Right renal pelvis (tissue), 4 donors: ENCODE measurements at places on chromosomes 11 and 22. TPM values are rescaled to one million over a fixed set of nuclear protein-coding genes. Genes with fewer than 3 reads are reported as not detected.

GRCh38 chr22:43160497-43161126, 9.3 kb downstream of the TSPO start:
- DNase-seq, result no peak

The MUC5AC gene
- not detected for polyA plus RNA-seq

DNA sequence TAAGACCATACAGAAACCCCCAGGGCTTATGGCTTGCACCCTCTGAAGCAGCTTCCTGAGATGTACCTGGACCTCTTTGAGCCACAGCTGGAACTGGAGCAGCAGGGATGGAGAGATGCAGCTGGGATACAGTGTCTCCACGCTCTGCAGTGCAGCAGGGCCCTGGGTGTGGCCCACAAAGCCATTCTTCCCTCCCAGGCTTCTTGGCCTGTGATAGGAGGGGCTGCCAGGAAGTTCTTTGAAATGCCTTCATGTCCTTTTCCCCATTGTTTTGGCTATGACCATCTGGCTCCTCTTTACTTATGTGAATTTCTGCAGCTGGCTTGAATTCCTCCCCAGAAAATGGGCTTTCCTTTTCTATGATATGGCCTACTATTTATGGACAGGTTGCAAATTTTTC, 37.1 kb upstream of the RAB38 start:
- DNase-seq, result no peak

- DNase-seq, result no peak
Observed at GRCh38 chr22:47163856-47164513, 401.5 kb downstream of the TBC1D22A start.

DNA sequence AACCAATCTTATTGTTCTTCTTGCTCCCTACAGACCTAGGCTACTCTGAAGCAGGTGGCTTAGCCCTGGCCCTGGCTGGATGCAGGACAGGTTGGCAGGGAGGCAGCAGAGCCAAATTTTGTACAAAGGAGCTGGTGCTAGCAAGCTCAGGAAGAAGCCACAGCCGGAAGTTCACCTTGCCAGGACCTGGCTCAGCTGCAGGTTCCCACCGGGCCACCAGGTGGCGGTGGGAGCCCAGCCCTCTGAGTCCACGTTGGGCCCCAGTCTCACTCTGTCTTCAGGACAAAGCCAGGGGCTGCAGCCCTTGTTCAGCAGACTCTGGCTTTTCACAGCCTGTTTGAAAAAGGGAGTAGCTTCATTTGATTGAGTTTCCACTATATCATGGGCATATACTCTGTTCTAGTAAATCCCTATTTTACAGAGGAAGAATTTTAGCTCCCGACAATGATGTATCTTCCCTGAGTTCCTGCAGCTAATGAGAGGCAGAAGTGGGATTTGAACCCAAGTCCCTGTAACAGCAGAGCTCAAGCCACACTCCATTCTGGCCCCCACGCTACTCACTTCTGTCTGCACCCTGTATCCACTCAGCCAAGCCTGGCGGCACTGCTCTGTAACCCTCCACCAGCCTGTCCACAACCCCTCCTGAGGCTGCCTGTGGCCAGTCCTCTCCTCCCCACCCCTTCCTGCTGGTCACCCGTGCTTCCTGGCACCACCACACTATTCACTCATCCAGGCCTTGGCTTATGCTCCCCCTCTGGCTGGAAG, 3.3 kb downstream of the TKFC start:
- peak; percentile 61 for DNase-seq

The OR8G1 gene
- not detected for polyA plus RNA-seq

DNA sequence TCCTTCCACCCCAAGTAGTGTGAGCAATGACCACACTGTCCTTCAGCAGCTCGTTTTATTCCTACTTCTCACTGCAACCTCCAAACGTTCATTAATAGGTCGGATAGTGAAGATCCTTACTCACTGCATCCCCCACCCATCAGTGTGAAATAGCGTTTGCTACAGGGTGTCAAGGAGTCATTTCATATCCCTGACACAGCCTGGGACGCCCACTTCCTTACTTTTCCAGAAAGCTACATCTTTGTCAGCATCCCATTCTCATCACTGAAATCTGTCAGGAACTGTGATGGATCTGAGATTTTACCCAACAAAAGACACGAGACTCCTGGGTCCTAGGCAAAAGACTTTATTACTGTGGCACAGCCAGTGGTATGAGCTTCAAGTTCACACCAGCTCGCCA, 592.4 kb downstream of the NTM start:
- DNase-seq, result no peak

The PARVG gene
- 2.2 TPM for polyA plus RNA-seq

GRCh38 chr11:45082744-45083543, 63.5 kb upstream of the PRDM11 start:
- DNase-seq, result no peak

- no peak for DNase-seq
Observed at GRCh38 chr11:126474220-126474619, 118.7 kb downstream of the ST3GAL4 start.

DNA sequence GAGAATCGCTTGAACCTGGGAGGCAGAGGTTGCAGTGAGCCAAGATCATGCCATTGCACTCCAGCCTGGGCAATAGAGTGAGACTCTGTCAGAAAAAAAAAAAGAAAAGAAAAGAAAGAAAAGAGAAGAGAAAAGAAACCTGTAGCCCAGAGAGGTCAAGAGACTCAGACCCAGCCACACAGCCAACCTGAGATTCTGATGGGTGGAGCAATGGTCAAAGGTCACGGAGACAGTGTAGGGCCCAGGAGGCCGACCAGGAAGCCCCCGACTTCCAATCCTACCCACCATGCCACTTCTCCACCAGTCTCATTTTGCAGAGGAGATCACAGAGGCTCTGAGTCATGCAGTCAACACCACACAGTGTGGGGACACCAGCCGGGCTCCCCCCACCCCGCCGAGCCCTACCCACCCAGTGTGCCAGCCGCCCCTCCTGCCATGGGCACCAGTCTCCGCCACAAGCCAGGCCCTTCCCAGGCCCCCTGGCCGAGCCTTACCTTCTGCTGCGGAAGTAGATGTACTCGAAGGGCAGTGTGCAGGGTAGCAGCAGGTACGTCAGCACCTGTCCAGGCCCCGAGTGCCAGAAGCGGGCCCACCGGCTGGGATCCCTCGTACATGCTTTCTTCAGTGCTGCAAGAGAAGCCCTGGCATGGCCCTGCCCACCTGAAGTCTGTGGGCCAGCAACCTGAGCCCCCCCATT, 7.9 kb downstream of the PNPLA5 start:
- no peak for DNase-seq

The SPON1 gene
- polyA plus RNA-seq, result 73.8 TPM

- DNase-seq, result no peak
Observed at GRCh38 chr11:15651816-15652215, 537.1 kb downstream of the INSC start.

DNA sequence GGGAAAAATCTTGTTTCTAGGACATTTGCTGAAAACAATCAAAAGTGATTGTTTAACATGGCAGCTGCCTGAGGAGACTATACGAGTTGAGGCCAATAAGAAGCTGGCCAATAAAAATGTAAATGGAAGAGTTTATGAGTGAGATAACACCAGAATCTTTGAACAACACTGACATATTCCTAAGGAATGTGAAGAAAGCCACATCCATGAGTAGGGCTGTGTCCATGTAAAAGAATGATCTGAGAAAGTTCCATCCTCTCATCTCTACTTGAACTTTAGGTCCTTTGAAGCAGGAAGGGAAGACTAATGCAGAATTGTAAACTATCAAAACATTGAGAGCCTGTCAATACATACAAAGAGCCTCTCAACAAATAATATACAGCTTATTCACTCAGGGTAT, 6.9 kb upstream of the CHORDC1 start:
- DNase-seq, result no peak

DNA sequence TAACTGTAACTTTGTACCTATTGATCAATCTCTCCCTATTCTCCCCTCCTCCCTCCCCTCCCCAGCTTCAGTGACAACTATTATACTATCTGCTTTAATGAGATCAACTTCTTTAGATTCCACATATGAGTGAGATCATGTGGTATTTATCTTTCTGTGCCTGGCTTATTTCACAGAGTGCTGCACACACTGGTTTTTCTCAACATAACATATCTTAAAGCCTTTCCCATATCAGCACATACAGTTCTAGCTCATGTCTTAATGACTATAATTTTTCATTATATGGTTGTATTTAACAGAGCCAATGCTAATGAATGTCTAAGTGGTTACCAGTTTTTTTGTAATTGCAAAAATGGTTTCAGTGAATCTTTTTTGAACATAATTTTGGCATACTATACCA, 340.3 kb upstream of the DDI1 start:
- DNase-seq, result no peak

DNA sequence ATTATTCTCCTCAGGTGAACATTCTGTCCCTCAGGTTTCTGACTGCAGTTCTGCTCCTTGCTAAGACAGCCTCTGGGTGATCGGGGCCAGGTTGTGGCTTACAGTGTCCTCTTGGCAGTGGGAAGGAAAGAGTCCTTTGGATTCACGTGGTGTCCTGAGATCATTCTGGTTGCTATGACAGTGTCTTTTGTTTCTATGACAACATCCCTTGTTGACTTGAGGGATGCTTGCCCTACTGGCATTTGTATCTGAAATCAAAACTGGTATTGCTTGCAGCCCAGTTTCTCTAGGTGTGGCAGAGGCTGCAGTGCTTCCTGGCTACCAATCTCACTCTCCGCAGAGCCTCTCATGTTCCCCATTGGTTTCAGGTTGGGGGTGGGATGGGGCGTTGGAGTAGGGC, 151.8 kb upstream of the CCDC90B start:
- no peak for DNase-seq

The FAM180B gene
- polyA plus RNA-seq, result 0.32 TPM

- no peak for DNase-seq
Observed at GRCh38 chr11:31555938-31556337, 46.4 kb downstream of the ELP4 start.

The MAPK8IP1 gene
- 12.8 TPM for polyA plus RNA-seq

DNA sequence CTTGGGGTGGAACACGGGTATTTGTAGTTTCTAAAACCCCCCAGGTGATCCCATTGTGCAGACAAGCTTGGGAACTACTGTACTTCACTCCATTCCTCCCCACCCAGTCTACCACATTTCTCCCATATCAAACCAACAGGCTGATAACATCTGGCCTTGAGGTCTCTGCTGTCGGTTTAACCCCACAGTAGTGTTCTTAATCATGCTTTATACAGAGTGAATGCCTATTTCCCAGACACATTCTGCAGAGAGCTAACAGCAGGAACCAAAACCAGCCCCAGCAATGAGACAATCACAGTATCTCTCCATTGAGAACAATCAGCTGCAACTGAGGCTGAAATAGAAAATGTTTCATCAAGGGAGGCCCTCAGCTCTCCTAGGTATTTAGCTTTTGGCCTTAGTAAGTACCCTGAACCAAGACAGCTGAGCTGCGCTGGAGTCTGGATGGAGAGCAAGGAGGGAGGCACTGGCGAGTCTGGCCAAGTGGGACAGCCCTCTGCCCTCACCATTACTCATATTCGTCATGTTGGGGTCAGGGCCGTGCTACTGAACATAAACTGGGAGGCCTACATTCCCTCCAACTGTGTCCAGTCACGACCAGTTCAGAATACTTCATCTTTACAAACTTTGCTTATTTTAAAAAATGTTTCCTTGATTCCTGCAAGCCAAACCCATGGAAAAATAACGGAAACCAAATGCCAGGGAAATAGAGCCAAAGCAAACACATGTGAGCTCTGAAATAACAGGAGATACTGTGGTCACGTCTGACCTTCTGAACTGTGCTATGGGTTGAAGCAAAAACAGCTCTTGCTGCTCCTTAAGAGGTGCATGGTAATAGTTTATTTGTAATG, 81.0 kb downstream of the CCDC34 start:
- peak; percentile 54 for DNase-seq

GRCh38 chr11:79383874-79384273, 57.0 kb downstream of the TENM4 start:
- no peak for DNase-seq

DNA sequence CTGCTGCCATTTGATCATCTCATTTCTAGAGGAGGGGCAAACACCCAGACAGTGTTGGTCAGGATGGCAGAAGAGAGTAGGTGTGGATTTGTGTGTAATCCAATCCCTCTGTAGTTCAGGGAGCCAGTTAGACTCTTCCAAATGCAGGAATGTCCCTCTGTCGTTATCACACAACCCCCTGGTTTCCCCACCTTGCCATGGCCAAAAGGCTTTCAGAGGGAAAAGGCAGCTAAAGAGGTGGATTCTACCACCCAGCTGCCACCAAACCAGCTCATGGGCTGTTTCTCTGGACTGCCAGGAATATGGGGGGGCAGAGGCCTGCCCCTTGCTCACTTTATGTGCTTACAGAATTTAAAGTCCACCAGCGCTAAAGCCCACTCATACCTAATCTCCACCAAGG, 18.1 kb downstream of the TSKU start:
- DNase-seq, result no peak

DNA sequence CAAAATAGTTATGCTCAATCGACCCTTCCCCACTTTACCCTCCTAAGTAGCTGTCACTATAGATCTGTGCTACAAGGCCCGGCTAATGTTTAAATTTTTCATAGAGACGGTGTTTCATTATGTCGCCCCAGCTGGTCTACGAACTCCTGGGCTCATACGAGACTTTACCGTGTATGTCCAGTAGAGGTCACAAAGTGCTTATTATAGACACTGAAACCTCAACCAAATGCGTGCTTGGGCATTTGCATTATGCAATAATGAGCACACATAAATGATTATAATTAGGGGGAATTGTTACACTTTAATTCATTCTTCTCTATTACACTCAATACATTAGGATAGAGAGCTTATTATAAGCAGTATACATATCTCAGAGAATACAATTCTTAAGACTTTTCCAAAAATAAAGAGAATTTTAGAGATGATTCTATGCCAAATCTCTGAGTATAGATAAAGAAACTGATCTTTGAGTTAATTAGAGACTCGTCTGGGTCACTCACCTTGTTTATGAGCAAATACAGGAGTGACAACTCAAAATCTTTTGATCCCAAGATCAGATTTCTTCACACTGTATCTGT, 12.5 kb upstream of the MRPL16 start:
- DNase-seq, result no peak

The LMO2 gene
- polyA plus RNA-seq, result 36.4 TPM

DNA sequence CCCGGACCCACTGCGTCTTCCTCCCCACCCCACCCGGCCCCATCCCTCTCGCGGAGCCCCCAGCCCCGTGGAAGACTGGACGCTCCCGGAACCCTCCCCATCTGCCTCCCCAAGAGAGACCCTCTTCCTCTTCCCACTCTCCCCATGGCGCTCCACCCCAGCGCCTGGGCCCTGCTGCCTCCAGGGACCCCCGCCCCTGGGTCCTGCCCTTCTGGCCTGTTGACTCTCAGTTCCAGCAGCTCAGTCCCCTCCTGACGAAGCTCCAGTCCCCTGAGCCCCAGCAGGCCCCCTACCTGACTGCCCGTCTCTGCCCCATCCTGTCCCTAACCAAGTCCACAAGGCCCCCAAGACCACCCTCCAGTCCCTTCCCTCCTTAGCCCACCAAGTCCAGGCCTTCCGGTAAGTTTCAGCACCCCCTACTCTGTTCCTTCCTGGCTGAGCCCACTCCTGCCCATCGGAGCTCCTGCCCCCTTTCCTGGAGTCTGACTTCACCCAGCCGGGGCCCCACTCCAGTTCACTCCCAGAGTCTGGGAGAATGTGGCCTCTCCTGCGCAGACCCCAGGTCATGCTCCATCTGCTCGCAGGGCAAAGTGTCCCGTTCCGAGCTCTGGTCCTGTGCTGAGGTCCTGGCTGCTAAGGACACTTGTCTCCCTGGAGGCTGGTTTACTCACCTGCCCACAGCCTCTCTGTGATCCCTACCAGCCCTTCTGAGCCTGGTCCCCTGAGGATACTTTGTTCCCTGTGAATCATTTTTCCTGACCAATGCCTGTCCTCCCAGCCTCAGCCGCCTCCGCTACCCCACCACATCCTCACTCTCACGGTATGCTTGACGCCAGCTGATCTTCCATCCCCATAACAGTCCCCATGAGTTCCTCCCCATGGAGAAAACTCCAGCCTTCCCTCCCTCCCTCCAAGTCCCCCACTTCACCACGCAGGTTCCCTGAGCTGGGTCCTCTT, 722 bp downstream of the IFITM10 start:
- no peak for DNase-seq
